Naive B cell (primary cell): ENCODE measurements at places on chromosomes 2 and 18.
A peak's percentile ranks its signal among the peaks of the same experiment; 100 is the strongest.

- peak overlapping the region; percentile 83 for H3K27ac ChIP-seq
- H3K36me3 ChIP-seq: no peaks in the 10 kb centered on the region
- peaks cover 29% of the 10 kb centered on the region for H3K4me1 ChIP-seq
- no peak overlapping the region for H3K4me3 ChIP-seq
- DNase-seq: no peak
- H3K27me3 ChIP-seq: peaks cover 11% of the 10 kb centered on the region
Measured at GRCh38 chr18:2845172-2845571, 1.6 kb upstream of the EMILIN2 start.

GRCh38 chr2:171057575-171057974, 103.1 kb downstream of the TLK1 start:
- H3K4me3 ChIP-seq: no peak overlapping the region
- no peak for DNase-seq
- H3K27ac ChIP-seq: no peak overlapping the region
- no peaks in the 10 kb centered on the region for H3K27me3 ChIP-seq
- peaks cover 12% of the 10 kb centered on the region for H3K36me3 ChIP-seq
- peaks cover 8% of the 10 kb centered on the region for H3K4me1 ChIP-seq

DNA sequence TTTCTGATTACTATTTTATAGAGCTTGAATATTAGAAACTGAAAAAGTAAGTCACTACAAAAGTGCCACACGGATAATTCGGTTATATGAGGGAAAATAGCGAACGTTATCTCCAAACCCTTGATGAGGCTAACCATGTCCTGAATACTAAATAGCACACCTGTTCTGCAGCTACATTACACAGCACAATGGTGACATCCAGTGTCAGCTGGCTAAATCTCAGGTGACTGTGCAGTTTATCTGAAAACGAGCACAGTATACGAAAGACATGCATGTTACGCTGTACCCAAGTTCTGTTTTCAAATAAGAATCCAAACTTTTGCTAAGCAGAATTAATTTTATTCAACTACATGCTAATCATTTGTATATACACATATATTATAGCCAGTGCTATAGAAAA, 9.0 kb downstream of the CCDC68 start:
- peaks cover 11% of the 10 kb centered on the region for H3K4me1 ChIP-seq
- H3K4me3 ChIP-seq: no peak overlapping the region
- no peak overlapping the region for H3K27ac ChIP-seq
- H3K36me3 ChIP-seq: no peaks in the 10 kb centered on the region
- peaks cover 21% of the 10 kb centered on the region for H3K27me3 ChIP-seq
- no peak for DNase-seq

GRCh38 chr18:48920408-48921038, 30.2 kb downstream of the SMAD7 start:
- peaks cover 6% of the 10 kb centered on the region for H3K36me3 ChIP-seq
- peak overlapping the region; percentile 46 for H3K27ac ChIP-seq
- DNase-seq: no peak
- H3K4me1 ChIP-seq: peaks cover 46% of the 10 kb centered on the region
- no peak overlapping the region for H3K4me3 ChIP-seq

DNA sequence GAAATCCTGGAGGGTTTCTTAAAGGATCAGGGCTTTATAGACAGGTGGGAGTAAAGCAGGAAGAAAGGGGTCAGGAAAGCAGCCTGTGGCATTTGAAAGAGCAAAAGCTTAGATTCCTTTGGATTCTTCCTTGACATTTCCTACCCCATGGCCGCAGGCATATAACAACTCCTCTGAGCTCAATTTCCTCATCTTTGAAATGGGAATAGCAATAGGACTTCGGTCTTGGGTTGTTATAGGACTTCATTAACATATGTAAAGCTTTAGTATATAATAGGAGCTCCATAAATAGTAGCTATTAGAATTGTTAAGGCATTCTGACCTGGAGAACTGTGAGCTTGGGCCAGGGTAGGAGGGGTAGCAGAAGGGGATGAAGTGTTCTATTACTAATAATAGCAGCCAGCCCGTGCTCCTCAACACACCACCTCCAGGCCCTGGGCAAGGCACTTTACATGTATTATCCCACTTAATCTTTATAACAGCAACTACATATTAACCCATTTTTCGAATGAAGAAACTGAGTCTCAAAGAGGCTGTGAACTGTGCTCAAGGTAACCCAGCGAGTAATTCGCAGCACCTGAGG, 10.6 kb downstream of the ZFP36L2 start:
- no peak for DNase-seq
- peaks cover 40% of the 10 kb centered on the region for H3K4me1 ChIP-seq
- no peak overlapping the region for H3K27ac ChIP-seq
- H3K27me3 ChIP-seq: no peaks in the 10 kb centered on the region
- peaks cover 13% of the 10 kb centered on the region for H3K36me3 ChIP-seq
- no peak overlapping the region for H3K4me3 ChIP-seq

DNA sequence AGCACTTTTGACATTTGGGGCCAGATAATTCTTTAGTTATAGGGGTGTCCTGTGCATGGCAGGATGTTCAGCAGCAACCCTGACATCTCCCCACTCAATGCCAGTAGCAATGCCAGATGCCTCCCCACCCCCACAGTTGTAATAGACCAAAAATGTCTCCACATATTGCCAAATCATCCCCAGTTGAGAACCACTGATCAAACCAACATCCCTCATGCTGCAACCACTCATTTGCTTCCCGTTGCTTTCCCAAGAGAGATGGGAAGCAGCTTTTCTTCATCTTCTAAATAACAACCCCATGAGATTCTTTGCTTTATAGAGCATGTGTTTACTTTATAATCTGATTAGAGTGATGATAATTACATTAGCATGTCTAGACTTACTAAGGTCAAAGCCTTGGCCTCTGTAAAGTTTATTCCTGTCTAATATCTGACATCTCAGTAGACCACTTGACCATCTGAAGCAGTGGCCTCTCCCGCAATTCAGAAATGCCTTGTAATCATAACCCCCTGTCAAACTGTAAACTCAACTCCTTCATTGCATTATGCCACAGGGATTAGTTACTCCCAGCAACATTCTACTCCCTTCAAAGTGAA, 28.7 kb upstream of the C1D start:
- H3K4me3 ChIP-seq: no peak overlapping the region
- no peaks in the 10 kb centered on the region for H3K27me3 ChIP-seq
- peak overlapping the region; percentile 22 for H3K27ac ChIP-seq
- no peaks in the 10 kb centered on the region for H3K36me3 ChIP-seq
- DNase-seq: no peak

DNA sequence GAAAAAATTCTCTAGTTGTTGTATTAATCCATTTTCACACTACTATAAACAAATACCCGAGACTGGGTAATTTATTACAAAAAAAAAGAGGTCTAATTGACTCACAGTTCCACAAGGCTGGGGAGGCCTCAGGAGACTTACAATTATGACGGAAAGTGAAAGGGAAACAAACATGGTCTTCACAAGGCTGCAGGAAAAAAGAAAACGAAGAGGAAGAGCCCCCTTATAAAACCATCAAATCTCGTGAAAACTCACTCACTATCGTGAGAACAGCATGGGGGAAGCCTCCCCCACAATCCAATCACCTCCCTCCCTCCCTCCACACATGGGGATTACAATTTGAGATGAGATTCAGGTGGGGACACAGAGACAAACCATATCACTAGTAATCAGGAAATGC, 61.7 kb upstream of the SPTBN1 start:
- H3K4me3 ChIP-seq: peak overlapping the region; percentile 63
- H3K4me1 ChIP-seq: peaks cover 9% of the 10 kb centered on the region
- peaks cover 21% of the 10 kb centered on the region for H3K27me3 ChIP-seq
- H3K27ac ChIP-seq: no peak overlapping the region

- H3K4me3 ChIP-seq: no peak overlapping the region
- no peaks in the 10 kb centered on the region for H3K36me3 ChIP-seq
- no peak overlapping the region for H3K27ac ChIP-seq
- no peak for DNase-seq
- H3K4me1 ChIP-seq: no peaks in the 10 kb centered on the region
- no peaks in the 10 kb centered on the region for H3K27me3 ChIP-seq
Measured at GRCh38 chr2:79801082-79801481, 288.2 kb downstream of the CTNNA2 start.

DNA sequence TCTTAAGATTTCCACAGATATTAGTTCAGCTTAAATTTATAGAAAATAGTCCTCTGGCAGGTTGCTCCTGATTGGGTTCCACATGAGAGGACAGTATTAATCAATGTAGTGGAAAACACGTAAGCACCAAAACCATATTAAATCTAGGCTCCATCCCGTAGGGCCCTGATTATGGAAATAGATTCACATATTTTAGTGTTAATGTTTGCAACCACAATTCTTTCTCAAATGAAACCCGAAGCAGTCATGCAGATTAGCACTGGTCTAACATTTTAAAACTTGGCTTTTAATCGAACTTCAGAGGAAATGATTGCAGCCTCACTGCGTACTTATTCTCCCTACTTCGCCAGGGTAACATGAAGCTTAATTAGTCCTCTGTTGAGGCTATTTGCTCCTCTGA, 60.9 kb downstream of the METTL4 start:
- no peak overlapping the region for H3K4me3 ChIP-seq
- H3K4me1 ChIP-seq: peaks cover 5% of the 10 kb centered on the region
- peaks cover 11% of the 10 kb centered on the region for H3K27me3 ChIP-seq

GRCh38 chr2:33090553-33091134, 143.9 kb downstream of the LTBP1 start:
- H3K4me1 ChIP-seq: no peaks in the 10 kb centered on the region
- no peaks in the 10 kb centered on the region for H3K36me3 ChIP-seq
- DNase-seq: no peak
- H3K4me3 ChIP-seq: no peak overlapping the region
- H3K27me3 ChIP-seq: peaks cover 9% of the 10 kb centered on the region

DNA sequence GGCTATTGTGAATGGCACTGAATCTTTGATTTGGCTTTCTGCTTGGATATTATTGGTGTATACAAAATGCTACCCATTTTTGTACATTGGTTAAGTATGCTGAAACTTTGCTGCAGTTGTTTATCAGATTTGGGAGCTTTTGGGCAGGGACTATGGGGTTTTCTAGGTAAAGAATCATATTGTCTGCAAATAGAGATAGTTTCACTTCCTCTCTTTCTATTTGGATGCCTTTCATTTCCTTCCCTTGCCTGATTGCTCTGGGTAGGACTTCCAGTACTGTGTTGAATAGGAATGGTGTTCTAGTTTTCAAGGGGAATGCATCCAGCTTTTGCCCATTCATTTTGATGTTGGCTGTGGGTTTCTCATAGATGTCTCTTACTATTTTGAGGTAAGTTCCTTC, 489.1 kb upstream of the LRATD1 start:
- peaks cover 10% of the 10 kb centered on the region for H3K4me1 ChIP-seq
- H3K27me3 ChIP-seq: no peaks in the 10 kb centered on the region
- H3K27ac ChIP-seq: no peak overlapping the region
- no peak for DNase-seq

- peaks cover 16% of the 10 kb centered on the region for H3K36me3 ChIP-seq
- peaks cover 8% of the 10 kb centered on the region for H3K4me1 ChIP-seq
- no peak for DNase-seq
- H3K4me3 ChIP-seq: no peak overlapping the region
Measured at GRCh38 chr2:143029141-143029540, 100.1 kb upstream of the ARHGAP15 start.

- H3K4me1 ChIP-seq: peaks cover 31% of the 10 kb centered on the region
- no peak for DNase-seq
- H3K36me3 ChIP-seq: no peaks in the 10 kb centered on the region
- no peaks in the 10 kb centered on the region for H3K27me3 ChIP-seq
Measured at GRCh38 chr18:58527285-58527951, 101.5 kb downstream of the ALPK2 start.

DNA sequence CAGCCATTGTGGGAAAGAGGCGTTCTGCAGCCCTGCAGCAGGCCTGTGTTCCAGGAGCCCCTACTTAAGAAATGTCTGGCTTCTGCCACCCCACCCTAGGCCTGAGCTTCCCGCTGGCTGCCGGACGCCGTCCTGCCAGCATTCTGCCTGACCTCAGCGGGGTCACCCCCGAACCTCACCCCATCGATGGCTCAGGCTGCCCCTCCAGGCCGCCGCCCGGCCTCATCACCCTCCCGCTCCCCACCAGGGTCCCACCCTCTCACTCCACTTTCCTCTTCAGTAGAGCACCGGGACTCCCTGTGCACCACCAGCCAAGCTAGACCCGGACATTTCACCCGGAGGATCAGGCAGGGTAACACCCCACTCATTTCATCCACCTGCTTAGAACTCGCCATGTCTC, 73.6 kb upstream of the SALL3 start:
- H3K36me3 ChIP-seq: peaks cover 10% of the 10 kb centered on the region
- H3K27me3 ChIP-seq: peaks cover 12% of the 10 kb centered on the region

DNA sequence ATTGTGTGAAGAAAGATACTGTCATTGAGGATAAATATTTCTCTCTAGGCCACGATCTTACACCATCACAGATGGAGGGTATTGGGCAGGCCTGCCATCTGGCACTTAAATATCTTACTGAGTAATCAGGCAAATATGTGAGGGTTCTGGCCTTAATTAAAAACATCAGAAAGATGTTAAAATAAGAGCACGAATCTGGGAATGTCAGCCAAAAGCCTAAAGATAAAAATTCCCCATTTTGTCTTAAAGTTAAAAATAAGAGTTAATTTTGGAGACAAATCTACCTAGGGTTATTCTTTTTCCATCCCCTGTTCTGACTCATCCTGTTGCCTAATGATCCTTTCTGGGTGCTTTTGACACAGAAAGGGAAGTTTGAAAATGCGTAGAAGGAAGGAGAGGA, 121.0 kb downstream of the SUCLG1 start:
- H3K4me3 ChIP-seq: no peak overlapping the region
- no peak overlapping the region for H3K27ac ChIP-seq

DNA sequence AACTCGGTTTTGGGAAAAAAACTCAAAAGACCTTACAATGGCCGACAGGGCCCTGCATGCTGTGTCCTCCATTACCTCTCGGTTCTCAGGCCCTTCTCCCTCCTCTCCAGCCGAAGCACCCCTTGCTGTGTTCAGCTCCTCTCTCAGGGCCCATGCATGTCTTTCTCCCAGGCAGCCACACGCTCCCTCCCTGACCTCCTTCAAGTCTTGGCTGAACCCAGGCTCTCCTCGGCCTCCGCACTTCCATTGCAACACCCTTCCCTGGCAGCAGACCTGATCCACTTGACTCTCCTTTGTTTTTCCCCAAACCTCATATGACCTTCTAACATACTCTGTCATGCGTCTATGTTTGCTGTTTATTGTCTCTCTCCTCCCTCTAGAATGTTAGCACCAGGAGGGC, 114.0 kb downstream of the CYP26B1 start:
- no peaks in the 10 kb centered on the region for H3K36me3 ChIP-seq
- no peak overlapping the region for H3K4me3 ChIP-seq
- peaks cover 2% of the 10 kb centered on the region for H3K27me3 ChIP-seq
- no peak overlapping the region for H3K27ac ChIP-seq
- no peak for DNase-seq

DNA sequence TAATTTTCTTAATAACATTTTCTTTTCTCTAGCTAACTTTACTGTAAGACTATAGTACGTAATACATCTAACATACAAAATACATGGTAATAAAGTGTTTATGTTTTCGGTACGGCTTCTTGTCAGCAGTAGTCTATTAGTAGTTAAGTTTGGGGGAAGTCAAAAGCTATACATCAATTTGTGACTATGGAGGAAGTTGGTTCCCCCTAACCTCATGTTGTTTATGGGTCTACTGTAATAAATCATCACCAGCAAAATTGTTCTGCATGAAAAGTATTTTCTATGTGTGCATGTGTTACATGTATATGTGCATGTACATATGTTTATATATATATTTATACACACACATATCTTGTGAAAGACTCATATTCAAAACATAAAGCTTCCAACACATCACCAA, 303.0 kb downstream of the TRIB2 start:
- no peaks in the 10 kb centered on the region for H3K4me1 ChIP-seq
- H3K4me3 ChIP-seq: no peak overlapping the region
- H3K36me3 ChIP-seq: no peaks in the 10 kb centered on the region
- H3K27me3 ChIP-seq: peaks cover 22% of the 10 kb centered on the region
- no peak overlapping the region for H3K27ac ChIP-seq

- peaks cover 5% of the 10 kb centered on the region for H3K27me3 ChIP-seq
- H3K36me3 ChIP-seq: no peaks in the 10 kb centered on the region
- peaks cover 7% of the 10 kb centered on the region for H3K4me1 ChIP-seq
- DNase-seq: no peak
- no peak overlapping the region for H3K27ac ChIP-seq
Measured at GRCh38 chr2:132953771-132954170, 283.8 kb upstream of the LYPD1 start.
